Endothelial cell of umbilical vein (primary cell): ENCODE measurements at places on chromosomes 5 and 9. TPM values are rescaled to one million over a fixed set of nuclear protein-coding genes. Genes with fewer than 3 reads are reported as not detected.

GRCh38 chr5:179268399-179268952 is 76.8 kb downstream of the ADAMTS2 start:
- no peak for DNase-seq

ITK gene
- not detected in 2 replicates for total RNA-seq

DNA sequence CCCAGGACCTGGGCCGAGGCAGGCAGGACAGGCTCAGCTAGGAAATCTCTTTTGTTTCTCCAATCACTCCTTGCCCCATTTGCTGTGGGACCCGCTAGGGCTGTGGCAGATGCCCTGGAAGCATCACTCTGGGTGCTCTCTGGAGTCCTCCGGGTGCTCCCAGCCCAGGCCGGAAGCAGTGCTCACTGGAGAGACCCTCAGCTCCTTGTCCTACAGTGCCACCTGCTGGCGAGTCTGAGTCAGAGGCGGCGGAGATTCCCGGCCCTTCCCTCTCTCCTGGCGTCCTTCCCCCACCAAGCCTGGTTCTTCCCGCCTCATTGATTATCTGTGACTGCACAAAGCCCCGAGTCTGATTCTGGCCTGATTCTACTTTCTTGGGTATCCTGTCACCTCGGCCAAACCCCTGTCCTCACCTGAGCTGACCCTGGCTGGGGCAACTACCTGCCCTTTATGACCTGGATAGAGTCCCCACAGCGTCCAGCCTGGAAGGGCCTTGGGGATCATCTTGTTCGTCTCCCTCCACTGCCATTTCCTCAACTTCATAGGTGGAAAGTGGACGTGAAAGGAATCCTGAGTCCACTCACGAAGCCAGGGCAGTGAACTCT is 7.3 kb upstream of the BARHL1 start:
- peak; percentile 58 for DNase-seq

IFNE gene
- 1.4 and 1.8 TPM in 2 replicates for total RNA-seq

PCSK5 gene
- total RNA-seq = 4.8 and 5.1 TPM in 2 replicates
